GM03348 (cell line): ENCODE measurements at places on chromosomes 12 and 14.

GRCh38 chr12:72098622-72099021, 160.0 kb downstream of the TPH2 start:
- no peak for DNase-seq

- no peak for DNase-seq
Measured at GRCh38 chr12:120890963-120891362, 13.2 kb downstream of the SPPL3 start.

- peak; percentile 29 for DNase-seq
Measured at GRCh38 chr12:53659011-53659551, 16.8 kb downstream of the ATP5MC2 start.

DNA sequence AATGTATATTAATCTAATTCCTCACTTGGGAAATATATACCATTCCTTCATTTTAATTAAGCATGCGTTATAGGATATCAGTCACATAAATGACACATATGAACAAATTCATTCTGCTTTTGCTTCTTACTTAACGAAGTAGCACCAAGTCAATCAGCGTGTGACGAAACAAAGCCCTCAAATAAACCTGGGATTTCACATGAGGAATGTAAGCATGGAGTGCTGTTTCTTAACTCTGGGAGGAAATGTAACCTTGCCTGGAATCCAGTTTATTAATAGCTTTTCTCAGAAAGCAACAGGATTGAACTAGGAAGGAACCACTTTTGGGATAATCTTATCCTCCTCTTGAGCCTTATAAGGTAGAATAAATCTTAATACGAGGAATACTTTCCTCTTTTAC, 72.0 kb downstream of the NIN start:
- DNase-seq: no peak

DNA sequence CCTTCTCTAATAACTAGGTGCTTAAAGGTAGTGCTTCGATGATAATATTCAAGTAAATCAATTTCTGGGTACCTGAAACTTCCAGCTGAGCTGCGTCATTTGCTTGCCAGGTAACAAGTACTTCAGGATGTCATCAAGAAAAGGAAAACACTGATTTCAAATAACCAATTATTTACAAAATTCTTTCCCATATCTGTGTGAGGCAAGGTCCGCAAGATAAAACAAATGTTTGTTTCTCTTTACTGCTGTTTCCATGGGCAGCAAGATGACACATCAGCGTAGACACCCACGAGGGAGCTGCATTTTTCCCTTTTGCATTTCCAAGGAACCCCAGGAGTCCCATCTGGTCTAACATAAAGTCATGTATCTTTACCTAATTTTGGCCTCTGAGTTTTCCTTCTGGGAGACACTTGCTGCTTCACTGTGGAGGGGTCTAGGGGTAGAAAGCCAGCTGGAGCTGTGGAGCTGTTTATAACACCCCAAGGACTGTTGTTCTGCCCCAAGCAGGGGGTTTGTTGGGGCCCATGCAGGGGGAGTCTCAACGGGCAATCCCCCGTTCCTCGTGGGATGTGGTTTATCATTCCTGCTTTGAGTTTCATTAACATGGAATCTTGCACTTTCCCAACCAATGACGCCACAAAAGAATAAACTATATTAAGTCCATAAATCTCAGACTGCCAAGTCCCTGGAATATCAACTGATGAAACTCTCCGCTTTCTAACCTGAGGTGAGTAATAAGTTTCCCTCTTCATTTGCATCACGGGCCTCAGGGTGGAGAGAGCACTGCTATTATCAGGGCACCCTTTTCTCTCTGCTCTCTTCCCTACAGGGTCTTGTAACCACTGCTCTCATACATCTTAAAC, 112.8 kb upstream of the PELI2 start:
- DNase-seq: peak; percentile 67

- DNase-seq: no peak
Measured at GRCh38 chr12:1807087-1807860, 13.1 kb upstream of the LRTM2 start.

DNA sequence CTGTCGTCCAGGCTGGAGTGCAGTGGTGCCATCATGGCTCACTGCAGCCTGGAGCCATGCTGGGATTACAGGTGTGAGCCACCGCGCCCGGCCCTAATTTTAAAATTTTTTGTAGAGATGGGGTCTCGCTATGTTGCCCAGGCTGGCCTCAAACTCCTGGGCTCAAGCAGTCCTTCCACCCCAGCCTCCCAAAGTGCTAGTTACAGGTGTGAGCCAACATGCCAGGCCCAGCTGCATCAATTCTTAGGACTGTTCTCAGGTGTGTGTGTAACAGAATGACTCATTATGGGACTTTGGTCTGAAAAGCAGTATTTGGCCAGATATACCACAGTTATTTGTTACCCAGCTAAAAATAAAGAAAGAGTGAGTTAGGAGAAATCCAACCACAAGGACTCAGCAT, 17.4 kb downstream of the LETMD1 start:
- DNase-seq: no peak

- DNase-seq: no peak
Measured at GRCh38 chr14:55340482-55340881, 69.3 kb downstream of the FBXO34 start.

GRCh38 chr12:127125607-127126259, 1141.2 kb upstream of the TMEM132C start:
- peak; percentile 78 for DNase-seq
